ENCODE measurements at places on chromosomes 12 and 14.

DNA sequence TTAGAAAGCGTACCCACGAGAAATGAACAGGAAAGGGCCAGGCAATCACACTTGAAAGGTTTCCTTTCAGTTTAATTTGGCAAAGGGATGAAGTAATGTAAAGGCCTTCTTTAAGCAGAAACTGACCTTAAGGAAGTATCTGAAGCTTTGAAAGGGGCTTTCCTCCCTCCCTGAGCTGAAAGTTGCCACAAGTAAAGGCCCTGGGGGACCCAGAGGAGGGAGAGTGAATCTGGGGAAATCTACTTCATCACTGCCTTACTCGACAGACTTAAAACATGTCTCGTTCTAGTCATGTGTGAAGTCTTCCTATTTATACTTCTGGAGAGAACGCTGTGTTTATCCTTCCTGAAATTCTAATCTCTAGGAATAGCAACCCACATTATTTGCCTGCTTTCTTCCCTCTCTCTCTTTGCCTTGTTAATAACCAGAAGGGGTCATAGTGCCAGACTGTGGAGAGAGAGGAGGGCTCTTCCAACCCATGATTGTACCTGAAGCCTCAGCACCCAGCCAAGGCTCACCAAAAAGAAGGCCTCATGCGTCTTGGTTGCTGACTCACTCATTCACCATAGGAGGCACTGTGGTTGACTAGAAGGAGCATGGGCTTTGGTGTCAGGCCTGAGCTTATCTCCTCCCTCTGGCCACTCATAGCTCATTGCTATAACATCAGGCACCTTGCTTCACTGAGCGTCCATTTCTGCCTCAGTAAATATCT, 10.2 kb upstream of the GPX2 start:
- DNase-seq, result no peak

DNA sequence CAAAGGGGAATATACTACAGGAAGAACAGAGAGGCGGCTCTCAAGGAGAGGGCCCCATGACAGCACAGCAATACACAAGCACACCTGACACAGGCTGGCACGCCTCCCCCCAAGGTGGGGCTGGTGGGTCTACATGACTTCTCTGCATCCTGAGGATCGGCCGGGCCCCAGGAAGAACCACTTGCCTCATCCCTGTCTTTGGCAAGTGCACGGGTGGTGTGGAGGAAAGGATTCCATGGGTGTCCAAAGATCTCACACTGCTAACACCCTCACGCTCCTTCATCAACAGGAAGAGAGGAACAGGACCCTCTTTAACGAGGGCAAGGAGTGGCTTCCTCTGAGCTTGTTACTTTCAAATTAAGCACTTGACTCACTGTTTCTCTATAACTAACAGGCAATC, 7.3 kb downstream of the VAMP1 start:
- no peak for DNase-seq

DNA sequence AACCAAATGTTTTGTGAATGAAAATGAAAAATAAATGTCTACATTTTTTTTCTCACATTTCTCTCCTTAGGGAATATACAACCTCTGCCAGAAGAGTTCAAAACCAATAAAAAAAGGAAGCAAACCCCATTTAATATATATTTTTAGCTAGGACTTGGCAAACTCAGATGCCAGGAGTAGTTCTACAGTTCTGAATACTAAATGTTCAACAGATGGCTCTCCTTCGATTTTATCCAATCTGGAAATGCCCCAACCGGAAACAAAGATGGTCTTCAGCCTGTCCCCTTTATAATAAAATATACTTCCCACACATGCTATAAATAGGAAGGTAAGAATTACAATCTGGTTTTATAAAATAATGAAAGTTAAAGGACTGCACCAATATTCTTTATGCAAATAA, 330.4 kb downstream of the MDGA2 start:
- no peak for DNase-seq

DNA sequence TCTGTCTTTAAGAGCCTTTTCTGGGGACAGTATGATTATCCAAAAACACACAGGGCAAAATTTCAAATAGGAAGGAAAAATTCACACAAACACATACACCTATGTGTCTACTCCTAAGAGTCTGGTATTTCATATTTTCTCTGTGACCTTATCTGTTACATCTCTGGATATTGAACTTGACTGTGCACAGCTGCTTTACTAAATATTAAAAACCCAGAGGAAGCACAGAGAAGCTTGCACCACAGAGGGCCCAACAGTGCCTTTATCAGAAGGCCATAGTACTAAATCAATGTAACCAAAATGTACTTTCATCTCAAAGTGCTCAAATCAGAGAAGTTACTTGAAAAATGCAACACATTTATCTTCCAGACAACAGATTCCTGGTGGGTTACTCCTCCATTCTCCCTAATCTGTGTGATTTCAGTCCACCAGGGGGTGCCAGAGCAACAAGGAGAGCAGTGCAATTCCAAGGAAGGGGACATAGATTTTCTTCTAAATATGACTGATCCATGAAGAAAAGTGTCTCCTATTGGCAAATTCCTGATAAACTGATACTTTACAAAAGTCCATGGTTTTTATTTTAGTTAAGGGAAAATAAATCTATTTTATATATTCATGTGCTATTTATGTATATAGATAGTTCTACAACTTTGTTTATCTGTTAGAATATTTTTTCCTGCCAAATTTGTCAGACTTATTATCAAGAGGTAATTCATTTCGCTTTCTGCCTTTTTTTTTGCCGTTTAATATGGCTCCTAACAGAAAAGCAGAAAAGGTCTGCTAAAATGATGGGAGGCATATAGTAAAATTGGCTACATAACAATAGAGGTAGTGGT, 617.6 kb downstream of the LRFN5 start:
- no peak for DNase-seq

- DNase-seq, result no peak
Measured at GRCh38 chr12:46300910-46301309, 32.1 kb upstream of the SLC38A1 start.

- DNase-seq, result no peak
Measured at GRCh38 chr12:59282999-59283398, 312.8 kb upstream of the SLC16A7 start.

DNA sequence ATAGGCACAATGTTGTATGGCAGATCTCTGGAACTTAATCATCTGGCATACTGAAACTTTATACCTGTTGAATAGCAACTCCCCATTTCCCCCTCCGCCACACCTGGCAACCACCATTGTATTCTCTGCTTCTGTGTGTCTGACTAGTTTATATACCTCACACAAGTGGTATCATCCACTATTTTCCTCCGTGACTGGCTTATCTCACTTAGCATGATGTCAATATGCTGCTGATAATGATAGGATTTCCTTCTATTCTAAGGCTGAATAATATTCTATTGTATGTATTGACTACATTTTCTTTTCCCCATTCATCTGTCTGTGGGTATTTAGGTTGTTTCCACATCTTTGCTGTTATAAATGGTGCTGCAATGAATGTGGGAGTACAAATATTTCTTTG, 21.5 kb downstream of the BRMS1L start:
- no peak for DNase-seq

- no peak for DNase-seq
Measured at GRCh38 chr12:57488402-57489156, 711 bp downstream of the MARS1 start.

GRCh38 chr12:96425951-96426350, 25.7 kb upstream of the CDK17 start:
- DNase-seq, result no peak

DNA sequence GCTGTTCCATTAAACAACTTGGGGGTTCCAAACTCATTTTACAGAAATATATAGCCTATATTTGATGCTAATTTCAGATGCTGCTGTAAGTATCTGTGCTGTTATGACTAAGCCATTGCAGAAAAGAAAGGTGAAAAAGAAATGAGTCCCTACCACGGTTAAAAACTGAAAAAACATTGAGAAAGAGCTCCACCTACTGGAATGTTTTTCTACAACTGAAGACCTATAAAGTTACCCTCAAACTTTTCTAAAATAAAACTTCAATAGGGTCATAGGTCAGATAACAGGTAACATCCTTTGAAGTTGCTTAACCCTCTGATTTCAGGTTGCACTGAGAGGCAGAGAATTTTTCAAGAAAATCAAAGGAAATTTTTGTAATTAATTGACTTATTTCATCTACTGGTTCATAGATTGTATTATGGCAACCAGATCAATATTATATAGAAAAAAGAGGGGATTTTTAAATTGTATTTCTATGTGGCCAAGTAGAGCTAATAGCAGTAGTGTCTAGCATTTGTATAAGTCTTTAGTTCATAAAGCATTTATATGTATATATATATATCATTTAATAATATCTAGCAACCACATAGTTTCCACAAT, 279.9 kb downstream of the RPS29 start:
- no peak for DNase-seq

DNA sequence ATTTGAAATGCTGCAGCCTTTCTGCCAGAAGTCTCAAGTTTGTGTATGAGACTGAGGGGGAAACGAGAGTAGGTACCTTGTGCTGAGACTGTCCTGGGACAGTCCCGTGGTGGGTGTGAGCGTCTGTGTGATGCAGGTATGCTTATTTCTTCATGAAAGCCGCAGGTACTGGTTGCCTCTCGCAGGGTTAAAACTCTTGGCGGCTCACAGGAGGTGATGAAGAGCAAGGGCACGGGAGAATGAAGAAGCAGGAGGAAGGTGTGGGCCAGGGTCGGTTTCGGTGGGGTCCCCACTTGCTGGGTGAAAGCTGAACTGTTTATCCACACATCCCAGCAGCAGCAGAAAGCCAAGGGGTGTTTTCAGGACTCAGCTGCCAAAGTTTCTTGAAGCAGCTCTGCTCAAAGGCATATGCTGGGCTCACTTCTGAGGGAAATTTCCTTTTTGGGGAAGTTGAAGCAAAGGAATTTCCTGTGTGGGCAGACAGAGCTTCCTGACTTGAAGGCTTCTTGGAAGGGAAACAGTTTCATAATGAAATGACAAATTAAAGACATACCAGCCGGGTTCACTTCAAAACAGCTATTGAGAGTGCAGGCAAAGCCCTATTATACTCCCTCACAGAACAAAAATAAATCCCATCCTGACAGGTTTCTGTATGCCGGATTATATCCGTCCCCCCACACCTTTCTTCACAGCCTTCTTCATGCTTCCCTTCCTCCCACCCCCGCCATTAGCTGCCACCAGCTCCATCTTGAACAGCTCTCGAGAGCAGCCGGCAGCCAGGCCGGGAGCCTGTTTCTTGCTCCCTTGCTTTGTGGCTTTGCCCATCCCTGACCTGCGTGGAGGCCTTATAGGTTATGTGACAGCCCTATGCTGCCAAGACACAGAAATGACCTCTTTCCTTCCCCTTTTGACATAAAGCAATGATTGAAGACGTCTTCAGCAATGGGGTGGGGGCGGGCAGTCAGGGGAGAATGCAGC, 116.6 kb downstream of the ETV6 start:
- peak; percentile 44 for DNase-seq

- DNase-seq, result no peak
Measured at GRCh38 chr14:21455592-21455911, 371 bp downstream of the CHD8 start.

DNA sequence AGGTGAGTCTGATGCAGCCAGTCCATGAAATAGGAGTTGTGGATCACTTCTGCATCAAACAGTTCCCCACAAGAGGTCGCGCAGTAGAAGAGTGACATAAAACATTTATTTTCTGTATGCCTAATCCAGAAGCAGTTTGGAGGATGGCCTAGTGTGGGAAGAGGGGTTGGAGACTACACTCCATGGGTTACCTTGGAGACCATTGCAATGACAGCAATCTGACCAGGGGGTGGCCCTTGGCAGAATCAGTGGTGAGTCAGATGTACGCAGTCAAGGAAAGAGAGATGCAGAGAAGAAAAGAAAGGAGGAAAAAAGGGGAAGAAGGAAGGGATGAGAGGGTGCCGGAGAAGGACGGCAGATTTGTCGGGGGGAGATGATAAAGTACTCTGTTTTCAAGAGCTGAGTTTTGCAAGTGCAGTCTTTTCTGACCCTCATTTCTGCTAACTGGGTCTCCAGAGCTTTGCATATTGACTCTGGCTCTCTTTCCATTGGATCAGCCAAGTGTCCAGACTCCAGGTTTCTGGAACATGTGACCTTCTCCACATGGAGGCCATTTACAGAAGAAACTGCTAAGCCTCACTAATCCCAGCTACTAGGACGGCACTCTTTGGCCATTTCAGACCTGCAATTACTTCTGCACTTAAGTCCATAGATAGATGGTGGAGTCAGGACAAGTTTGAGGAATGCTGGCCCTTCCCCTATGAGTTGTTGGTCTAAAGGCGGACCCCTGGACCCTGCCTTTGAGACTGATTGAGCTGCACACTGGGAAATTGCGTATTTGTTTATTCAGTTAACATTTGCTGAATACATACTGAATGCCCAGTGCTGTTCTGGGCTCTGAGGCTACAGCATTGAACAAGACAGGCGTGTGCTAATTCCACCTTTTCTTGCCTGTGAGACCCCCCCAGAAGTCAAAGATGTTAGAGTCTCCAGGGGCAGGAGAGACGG, 424.2 kb downstream of the BCL11B start:
- DNase-seq, result no peak

DNA sequence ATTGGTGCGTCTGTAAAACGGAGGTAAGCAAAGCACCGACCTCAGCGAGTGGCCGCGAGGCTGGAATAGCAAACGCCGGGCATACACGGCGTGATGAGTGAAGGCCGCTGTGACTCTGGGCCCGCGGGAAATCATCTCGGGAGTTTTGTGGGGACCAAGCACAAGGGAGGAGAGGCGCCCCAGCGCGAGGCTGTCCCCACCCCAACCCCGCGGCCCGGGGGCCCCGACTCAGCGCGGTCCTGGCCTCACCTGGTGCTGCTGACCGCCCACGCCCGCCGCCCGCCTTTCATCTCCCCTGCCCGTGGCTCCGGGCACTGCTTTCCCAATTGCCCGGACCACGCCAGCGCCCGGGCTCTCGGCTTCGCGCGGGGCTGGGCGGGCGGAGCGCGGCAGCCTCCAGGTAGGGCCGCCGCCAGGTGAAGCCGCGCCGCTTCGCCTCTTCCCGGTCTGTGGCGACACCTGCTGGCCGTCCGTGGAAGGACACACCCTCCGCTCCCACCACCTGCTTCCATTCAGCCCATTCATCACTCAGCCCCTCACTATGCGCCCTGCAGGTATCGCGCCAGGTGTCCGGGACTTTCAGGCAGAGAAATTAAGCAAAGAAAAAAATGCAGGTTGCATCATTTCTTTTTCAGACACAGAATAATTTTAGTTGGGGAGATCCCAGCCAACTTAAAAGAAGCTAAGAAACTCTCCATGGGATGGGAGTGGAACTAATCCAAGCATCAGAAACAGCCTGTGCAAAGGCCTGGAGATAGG, 360.4 kb downstream of the MED13L start:
- peak; percentile 41 for DNase-seq

DNA sequence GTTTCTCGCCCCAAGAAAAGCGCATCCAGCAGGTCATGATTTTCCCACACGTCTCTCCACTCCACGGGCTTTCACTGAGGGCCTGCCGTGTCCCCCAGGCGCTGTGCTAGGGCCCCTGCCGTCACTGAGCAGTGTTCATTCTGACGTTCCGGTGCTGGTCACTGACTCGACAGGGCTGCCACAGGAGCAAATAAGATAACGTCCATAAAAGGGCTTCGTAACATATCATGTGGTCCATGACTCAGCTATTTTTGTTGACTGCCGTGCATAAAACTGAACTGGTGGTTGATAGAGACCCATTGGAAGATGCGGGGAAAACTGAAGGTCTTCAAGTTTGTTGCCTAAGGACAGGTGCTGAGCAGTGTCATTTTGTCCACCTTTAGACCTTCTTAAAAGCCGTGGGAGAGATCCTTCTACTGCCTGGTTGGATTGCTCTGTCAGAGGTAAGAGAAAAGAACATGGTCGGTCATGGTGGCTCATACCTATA, 46.3 kb downstream of the ADGRD1 start:
- DNase-seq, result no peak

- DNase-seq, result no peak
Measured at GRCh38 chr14:22313172-22313801, 275.7 kb downstream of the DAD1 start.
